ENCODE measurements at places on chromosomes 2 and 18. TPM values are rescaled to one million over a fixed set of nuclear protein-coding genes. Genes with fewer than 3 reads are reported as not detected.

The EFEMP1 gene
- 16.2 TPM for total RNA-seq

The SERPINB4 gene
- total RNA-seq: not detected

The G6PC2 gene
- total RNA-seq: not detected

The ADD2 gene
- 0.79 TPM for total RNA-seq

The KIF1A gene
- 4.3 TPM for total RNA-seq

The FAP gene
- 1.8 TPM for total RNA-seq

The SIGLEC15 gene
- not detected for total RNA-seq

Data from colonic mucosa (tissue), 4 donors.